ENCODE measurements at places on chromosomes 1 and 21. TPM values are rescaled to one million over a fixed set of nuclear protein-coding genes. Genes with fewer than 3 reads are reported as not detected.

- no peak for DNase-seq
Measured at GRCh38 chr21:41369920-41370839, 8.4 kb downstream of the MX2 start.

- DNase-seq: no peak
Measured at GRCh38 chr1:6243993-6244392, at the start of gene HES3. TSS of gene HES3 (plus strand) at chr1:6244179. CDS start at chr1:6244366, 187 bp downstream.

DNA sequence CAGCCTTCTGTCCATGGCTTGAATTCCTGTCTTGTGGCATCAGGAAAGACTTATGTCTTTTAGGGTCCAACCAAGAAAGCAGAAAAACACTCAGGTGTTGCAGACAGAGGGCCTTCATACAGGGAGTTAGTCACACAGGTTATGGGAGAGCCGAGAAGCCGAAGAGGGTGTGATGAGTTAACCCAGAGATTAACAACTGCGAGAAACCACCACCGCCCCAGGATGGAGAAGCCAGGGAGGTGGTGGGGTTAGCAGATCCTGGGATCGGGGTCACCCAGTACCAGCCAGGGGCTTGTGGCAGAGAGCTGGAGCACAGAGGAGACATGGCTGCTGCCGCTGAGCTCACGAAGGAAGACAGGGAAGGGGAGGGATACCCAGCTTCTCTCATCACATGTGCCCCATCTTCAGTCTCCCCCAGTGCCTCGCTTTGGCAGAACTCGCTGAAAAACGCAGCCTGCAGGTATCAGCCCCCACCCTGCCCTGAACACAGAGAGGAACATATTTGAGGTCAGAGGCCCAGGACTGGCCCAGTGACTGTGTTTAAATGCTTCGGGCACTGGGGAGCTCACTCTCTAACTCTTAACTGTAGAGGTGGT is 58.7 kb downstream of the RUNX3 start:
- DNase-seq: no peak

- no peak for DNase-seq
Measured at GRCh38 chr21:24115141-24115540, 1492.1 kb downstream of the MRPL39 start.

The KRTAP19-3 gene
- total RNA-seq: not detected

The TSPAN2 gene
- total RNA-seq: 9.7 TPM

DNA sequence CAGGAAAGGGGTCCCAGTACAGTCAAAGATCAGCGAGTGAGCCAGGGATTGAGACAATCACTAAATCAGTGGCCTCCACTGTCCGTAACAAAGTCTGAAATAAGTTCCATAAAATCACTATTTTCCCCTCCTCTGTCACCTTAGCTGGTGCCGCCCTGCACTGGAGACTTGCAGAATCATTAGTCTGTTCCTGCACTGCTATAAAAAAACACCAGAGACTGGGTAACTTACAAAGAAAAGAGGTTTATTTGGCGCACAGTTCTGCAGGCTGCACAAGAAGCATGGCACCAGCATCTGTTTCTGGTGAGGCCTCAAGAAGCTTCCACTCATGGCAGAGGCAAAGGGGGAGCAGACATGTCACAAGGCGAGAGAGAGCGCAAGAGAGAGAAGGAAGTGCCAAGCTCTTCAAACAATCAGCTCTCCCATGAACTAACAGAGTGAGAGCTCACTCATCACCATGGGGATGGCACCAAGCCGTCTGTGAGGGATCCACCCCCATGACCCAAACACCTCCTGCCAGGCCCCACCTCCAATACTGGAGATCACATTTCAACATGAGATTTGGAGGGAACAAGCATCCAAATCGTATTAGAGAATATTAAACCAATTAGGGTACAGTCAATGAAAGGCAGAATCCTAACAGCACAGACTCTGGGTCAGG is 129.8 kb upstream of the TIAM1 start:
- no peak for DNase-seq

The GNG12 gene
- 87.5 TPM for total RNA-seq

The UBXN11 gene
- 24.9 TPM for total RNA-seq

The SH2D5 gene
- not detected for total RNA-seq

DNA sequence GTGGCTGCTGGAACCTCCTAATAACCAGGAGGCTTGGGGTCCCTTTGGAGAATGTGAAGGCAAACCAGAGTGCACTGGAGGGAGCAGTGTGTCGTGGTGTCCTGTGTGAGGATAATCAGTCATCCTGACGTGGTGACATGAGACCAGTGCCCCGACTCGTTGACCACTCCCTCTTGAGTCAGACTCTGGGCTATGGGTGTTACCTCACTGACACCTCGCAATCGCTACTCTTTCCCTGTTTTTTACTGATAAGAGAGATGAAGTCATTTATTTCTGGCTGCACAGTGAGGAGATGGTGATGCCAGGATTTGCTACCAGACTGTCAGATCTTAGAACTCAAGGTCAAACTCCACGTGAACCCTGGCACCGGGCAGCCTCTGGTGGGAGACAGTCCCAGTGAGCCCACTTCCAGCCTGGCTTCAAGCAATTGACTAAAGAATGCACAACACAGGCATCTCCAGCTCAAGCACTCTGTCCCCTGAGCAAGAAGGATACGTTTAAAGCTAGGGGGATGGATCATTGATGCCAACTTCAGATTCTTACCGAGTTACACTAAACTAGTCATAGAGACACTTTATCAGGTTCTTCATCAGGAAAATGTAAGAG is 30.3 kb downstream of the UBASH3A start:
- no peak for DNase-seq

The S100A7A gene
- total RNA-seq: not detected

The HCRTR1 gene
- not detected for total RNA-seq

- no peak for DNase-seq
Measured at GRCh38 chr1:27672750-27673112, 739 bp upstream of the IFI6 start.

DNA sequence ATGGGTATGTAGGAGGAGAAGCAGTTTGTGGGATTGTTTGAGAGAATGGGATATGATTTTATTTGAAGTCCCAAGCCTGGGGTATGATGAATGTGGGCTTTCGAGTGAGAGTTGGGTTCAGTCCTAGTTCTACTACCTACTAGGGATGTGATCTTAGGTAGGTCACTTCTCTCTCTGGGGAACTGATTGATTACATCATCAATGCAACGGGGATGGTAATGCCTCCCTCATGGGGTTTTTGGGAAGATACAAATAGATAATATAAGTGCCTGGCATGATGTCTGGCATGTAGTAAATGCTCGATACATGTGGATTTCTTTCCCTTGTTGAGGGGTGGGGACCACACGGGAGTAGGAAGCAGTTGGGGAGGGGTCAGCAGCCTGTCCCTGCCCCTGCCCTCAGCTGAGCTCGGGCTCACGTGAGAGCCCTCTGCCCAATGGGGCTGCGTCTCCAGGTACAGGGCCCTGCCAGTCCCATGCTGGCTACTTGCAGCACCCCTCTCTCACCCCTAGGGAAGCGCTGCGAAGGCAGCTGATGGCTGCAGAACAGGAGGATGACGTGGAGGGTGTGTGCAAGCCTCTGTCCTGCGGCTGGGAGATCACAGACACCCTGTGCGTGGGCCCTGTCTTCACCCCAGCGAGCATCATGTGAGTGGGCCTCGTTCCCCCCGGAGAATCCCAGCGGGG is 38.7 kb downstream of the AZIN2 start:
- no peak for DNase-seq

DNA sequence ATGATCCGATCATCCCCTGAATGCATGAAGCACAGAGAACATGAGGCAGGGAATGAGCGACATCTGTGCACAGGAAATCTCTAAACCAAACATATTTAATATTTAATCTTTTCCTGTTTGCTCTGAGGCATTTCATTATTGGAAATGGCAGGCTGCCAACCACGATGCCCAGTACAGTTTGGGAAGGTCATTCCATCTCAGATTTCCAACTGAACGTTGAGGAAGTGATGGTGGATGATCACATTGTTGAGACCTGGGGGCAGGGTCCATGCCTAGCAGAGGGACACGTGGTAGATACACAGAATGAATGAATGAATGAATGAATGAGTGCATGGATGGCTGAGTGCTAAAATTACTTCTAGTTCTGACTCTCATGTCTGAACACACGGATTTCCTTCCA is 15.9 kb upstream of the FASLG start:
- no peak for DNase-seq

GRCh38 chr1:244246334-244246733 is 195.3 kb downstream of the ZBTB18 start:
- DNase-seq: no peak

GRCh38 chr1:248791010-248791409 is 34.7 kb downstream of the SH3BP5L start:
- no peak for DNase-seq

Data from breast epithelium (tissue), 4 donors.